ENCODE measurements at places on chromosomes 16 and 17. TPM values are rescaled to one million over a fixed set of nuclear protein-coding genes. Genes with fewer than 3 reads are reported as not detected.
A peak's percentile ranks its signal among the peaks of the same experiment; 100 is the strongest.

- no peak for DNase-seq
- H3K27me3 ChIP-seq, result peaks cover 25% of the 10 kb centered on the region
- no peak overlapping the region for H3K27ac ChIP-seq
Observed at GRCh38 chr17:79042421-79043190, 18.6 kb downstream of the C1QTNF1 start.

GRCh38 chr17:69860142-69860680 lies 214.8 kb upstream of the KCNJ16 start:
- no peaks in the 10 kb centered on the region for H3K27me3 ChIP-seq
- no peak overlapping the region for H3K27ac ChIP-seq
- DNase-seq, result no peak
- no peak overlapping the region for H3K4me3 ChIP-seq

DNA sequence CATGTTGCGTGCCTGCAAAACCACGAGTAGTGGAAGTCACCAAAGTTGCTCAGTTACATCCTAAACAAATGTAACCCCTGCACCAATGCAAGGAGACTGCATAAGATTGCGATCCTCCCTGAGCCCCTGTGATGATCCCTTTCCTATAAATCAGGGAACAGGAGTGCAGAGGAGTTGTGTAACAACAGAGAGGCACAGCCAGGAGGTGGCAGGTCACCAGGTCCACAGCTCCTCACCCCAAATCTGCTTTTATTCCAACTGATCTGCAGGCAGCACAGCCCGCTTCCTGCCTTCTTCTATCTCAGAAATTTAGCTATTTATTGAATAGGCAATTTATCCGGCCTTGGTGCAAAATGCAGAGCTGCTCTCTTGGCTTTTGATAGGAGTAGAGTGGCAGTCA lies 36.0 kb upstream of the MRTFB start:
- no peak overlapping the region for H3K4me3 ChIP-seq
- H3K27ac ChIP-seq, result no peak overlapping the region
- no peak for DNase-seq
- no peaks in the 10 kb centered on the region for H3K4me1 ChIP-seq
- H3K36me3 ChIP-seq, result no peaks in the 10 kb centered on the region

- peak overlapping the region; percentile 27 for H3K4me3 ChIP-seq
- peaks cover 13% of the 10 kb centered on the region for H3K4me1 ChIP-seq
- no peak for DNase-seq
- H3K27ac ChIP-seq, result peak overlapping the region; percentile 19
Observed at GRCh38 chr17:76524598-76525512, 12.7 kb downstream of the CYGB start.

DNA sequence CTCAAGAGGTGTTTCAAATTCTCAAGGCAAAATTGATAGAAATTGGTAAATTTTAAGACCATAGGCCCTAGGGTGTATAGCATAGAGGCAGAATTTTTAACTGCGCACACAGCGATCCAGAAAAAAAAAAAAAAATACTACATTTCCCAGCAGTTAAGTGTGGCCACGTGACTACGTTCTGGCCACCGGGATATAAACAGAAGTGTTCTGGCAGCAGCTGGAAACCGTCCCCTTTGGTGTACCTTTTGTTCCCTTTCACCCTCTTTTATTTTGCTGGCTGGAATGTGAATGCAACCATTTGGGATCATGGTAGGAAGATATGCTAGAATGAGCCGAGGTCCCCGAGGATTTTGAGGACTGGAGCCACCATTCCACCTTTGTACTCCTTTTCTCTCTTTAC lies 52.7 kb upstream of the AKAP1 start:
- H3K27me3 ChIP-seq, result peaks cover 6% of the 10 kb centered on the region
- no peak overlapping the region for H3K27ac ChIP-seq
- peaks cover 12% of the 10 kb centered on the region for H3K4me1 ChIP-seq
- no peak overlapping the region for H3K4me3 ChIP-seq
- H3K36me3 ChIP-seq, result no peaks in the 10 kb centered on the region
- DNase-seq, result no peak

DNA sequence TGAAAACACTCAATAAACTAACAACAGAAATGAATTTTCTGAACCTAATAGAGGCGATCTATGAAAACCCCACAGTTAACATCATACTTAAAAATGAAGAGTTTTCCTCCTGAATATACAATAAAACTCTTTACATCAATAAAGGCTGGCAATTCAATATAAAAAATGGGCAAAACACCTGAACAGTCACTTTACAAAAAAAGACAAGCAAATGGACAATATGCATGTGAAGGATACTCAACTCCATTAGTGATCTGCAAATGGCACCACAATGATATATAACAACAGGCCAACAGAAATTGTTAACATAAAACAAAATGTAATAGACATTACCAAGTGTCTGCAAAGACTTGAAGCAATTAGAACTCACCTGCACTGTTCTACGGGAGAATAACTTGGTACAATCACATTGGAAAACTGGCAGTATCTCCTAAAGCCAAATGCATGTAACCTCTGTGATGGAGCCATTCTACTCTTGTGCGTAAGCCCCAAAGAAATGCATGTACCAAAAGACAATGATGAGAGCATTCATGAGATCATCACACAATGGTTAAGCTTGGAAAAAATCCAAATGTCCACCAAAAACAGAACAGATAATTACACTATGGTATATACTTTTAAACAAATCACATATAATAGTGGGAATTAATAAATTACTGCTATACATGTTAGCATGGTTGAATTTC lies 433.4 kb upstream of the MAF start:
- H3K4me1 ChIP-seq, result peaks cover 8% of the 10 kb centered on the region
- no peak overlapping the region for H3K4me3 ChIP-seq
- no peak overlapping the region for H3K27ac ChIP-seq

DNA sequence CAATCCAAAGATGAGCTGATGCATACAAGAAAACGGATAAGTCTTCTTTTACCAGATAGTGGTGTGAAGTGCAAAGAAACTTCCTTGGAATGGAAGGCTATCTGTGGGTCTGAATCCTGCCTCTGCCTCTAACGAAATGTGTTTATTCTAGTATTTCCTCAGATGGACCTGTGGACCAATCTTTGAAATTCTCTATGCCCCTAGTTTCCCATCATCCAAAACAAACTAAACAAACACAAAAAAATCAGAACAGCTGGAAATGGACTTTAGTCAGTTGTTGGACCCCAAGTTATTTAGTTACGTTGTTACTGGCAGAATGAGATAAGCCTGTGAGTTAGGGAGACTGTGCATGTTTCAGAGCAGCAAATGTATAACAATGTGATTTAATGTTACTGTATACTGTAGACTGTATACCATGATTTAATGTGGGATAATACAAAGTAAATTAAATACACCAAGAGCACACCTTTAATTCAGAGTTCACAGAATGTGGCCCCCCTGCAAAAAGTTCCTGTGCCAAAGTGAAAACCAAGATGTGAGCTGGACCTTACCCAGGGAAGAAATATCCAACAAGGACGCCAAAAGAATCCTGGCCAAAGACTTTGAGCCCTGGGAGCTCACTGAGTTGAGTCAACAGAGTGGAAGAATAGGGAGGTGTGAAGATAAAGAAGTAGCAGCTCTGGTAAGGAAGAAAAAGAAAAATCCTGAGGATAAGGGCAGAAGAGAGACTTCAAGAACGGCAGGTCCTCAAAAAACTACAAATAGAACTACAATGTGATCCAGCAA lies 255.2 kb downstream of the CNTNAP4 start:
- H3K4me3 ChIP-seq, result no peak overlapping the region
- no peaks in the 10 kb centered on the region for H3K36me3 ChIP-seq
- no peak for DNase-seq
- no peaks in the 10 kb centered on the region for H3K27me3 ChIP-seq

DNA sequence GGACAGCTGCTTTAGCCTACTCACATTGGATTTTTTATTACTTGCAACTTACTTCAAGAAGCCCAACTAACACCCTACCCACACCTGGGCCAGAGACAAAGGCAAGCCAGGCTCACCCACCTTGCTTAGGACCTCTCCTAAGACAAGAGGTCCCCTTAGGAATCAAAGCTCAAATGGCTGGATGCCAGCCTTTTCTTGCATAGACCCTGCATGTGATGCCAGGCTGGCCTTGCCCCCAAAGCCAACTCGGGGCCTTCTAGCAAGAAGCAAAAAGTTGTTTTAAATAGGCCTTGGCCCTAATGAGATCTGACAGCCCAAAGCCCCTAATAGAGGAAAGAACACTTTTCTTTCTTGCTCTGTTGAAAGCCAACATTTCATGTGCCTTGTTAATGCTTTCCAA lies 20.7 kb downstream of the GPRC5B start:
- H3K36me3 ChIP-seq, result peaks cover 31% of the 10 kb centered on the region
- H3K4me3 ChIP-seq, result no peak overlapping the region
- no peak overlapping the region for H3K27ac ChIP-seq
- H3K27me3 ChIP-seq, result no peaks in the 10 kb centered on the region
- DNase-seq, result no peak

DNA sequence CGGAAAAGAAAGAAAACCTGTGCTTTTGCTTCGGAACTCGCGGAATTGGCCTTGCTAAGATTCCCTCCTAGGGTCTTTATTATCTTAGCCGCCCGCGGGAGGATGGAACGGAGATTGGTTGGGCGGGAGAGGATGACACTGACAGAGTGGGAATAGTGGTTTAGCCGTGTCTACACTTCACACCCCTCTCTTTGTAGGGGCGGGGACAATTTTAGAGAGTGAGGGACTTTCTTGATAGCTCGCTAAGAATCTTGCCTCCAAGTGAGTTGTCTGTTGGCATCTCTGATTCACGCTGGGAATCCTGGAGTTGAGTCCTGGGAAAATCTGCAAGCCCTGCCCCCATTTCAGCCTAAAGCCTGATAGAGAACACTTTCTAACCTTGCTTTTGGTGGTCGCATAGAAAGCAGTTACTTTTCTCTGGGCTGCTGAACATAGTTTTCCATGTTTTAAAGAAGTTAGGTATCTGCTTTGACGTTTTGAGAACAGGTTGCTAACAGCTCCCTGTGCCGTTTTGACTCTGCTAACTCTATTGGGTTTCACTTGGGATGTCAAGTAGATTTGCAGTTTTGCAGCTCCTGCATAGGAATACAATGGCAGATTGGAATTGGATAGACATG lies 697 bp downstream of the NOL11 start:
- H3K4me3 ChIP-seq, result peak overlapping the region; percentile 98
- peak; percentile 14 for DNase-seq
- no peaks in the 10 kb centered on the region for H3K27me3 ChIP-seq
- peak overlapping the region; percentile 99 for H3K27ac ChIP-seq
- peaks cover 9% of the 10 kb centered on the region for H3K4me1 ChIP-seq
- H3K36me3 ChIP-seq, result peaks cover 8% of the 10 kb centered on the region

GRCh38 chr16:14405611-14406537 lies 224.2 kb downstream of the PARN start:
- H3K4me3 ChIP-seq, result no peak overlapping the region
- no peaks in the 10 kb centered on the region for H3K36me3 ChIP-seq
- no peaks in the 10 kb centered on the region for H3K4me1 ChIP-seq
- H3K27me3 ChIP-seq, result no peaks in the 10 kb centered on the region
- no peak overlapping the region for H3K27ac ChIP-seq

DNA sequence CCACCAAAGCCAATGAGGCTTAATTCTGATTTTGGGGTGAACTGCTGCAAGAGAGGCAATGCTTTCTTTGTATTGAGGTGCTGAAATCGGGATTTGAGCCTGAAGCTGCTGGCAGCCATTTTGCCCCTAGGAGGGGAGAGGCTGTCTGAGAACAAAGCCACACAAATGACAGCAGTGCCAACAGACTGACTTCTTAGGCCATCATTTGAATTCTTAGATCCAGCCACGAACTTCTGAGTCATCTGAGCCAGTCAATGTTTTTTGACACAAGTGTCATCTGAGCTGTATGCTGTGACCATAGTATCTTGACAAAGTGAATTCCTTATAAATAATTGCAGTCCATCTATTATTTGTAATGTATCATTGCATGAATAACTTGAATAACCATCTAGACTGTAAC lies 29.0 kb downstream of the HYDIN start:
- H3K4me3 ChIP-seq, result no peak overlapping the region
- H3K27ac ChIP-seq, result no peak overlapping the region
- DNase-seq, result no peak
- peaks cover 25% of the 10 kb centered on the region for H3K4me1 ChIP-seq
- H3K36me3 ChIP-seq, result peaks cover 9% of the 10 kb centered on the region

DNA sequence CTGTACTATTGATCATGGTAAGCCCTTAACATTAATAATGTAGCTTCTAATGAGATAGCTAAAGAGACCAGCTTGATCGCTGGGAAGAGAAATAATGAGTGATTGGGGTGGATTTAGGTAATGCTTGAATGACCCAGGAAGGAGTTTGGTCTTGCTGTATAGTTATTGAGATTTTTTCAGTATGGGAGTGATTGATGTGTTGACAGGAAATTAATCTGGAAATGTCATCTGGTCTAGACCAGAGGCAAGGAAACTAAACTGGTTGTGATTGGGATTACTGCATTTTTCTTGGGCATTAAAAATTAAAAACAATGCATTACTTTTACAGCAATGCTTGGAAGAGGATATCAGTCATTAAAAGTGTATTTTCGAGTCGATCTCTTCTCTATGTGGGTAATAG lies 11.8 kb downstream of the TEFM start:
- peaks cover 5% of the 10 kb centered on the region for H3K36me3 ChIP-seq
- DNase-seq, result no peak
- H3K4me3 ChIP-seq, result no peak overlapping the region
- no peaks in the 10 kb centered on the region for H3K4me1 ChIP-seq

GRCh38 chr17:45828582-45829133 lies 16.0 kb upstream of the SPPL2C start:
- H3K36me3 ChIP-seq, result no peaks in the 10 kb centered on the region
- H3K4me1 ChIP-seq, result no peaks in the 10 kb centered on the region
- DNase-seq, result no peak
- H3K27me3 ChIP-seq, result peaks cover 17% of the 10 kb centered on the region

GRCh38 chr16:30567991-30568638 lies 3.4 kb downstream of the ZNF688 start:
- H3K4me3 ChIP-seq, result no peak overlapping the region
- no peaks in the 10 kb centered on the region for H3K27me3 ChIP-seq
- H3K4me1 ChIP-seq, result peaks cover 28% of the 10 kb centered on the region
- DNase-seq, result no peak
- H3K36me3 ChIP-seq, result no peaks in the 10 kb centered on the region
- H3K27ac ChIP-seq, result peak overlapping the region; percentile 90

DNA sequence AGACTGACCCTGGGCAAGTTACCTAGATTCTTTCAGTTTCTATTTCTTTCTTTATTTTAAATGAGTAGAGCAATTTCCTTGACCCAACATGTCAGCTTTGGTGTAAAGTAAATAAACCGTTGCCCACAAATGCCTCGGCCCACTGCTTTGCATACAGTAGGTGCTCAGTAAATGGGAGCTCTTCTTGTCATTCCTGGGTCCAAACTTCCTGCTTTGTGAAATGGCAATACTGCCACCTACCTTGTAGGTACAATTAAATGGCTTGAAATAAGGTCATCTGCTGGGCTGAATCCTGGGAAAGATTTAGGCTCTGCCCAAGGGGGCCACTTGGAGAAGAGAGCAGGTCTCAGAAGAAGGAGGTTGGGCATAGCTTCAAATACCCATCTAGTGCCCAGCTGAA lies 253.0 kb downstream of the HS3ST3B1 start:
- DNase-seq, result no peak
- H3K27me3 ChIP-seq, result peaks cover 3% of the 10 kb centered on the region
- H3K36me3 ChIP-seq, result no peaks in the 10 kb centered on the region

GRCh38 chr16:8552487-8553221 lies 37.7 kb downstream of the TMEM114 start:
- H3K36me3 ChIP-seq, result no peaks in the 10 kb centered on the region
- H3K4me1 ChIP-seq, result no peaks in the 10 kb centered on the region
- H3K27ac ChIP-seq, result no peak overlapping the region

PIRT gene
- total RNA-seq, result not detected

GAS2L2 gene
- 0.11 TPM for total RNA-seq

AKTIP gene
- 36.5 TPM for total RNA-seq

CES1 gene
- not detected for total RNA-seq

ERAL1 gene
- total RNA-seq, result 49.2 TPM
